ENCODE measurements at places on chromosomes 13 and 19. TPM values are rescaled to one million over a fixed set of nuclear protein-coding genes. Genes with fewer than 3 reads are reported as not detected.

The LRRC4B gene
- total RNA-seq, result 38.4 TPM

The SULT2A1 gene
- not detected for total RNA-seq

The METTL21C gene
- total RNA-seq, result 2.9 TPM

The LILRB2 gene
- 1.2 TPM for total RNA-seq

The WTIP gene
- 18.2 TPM for total RNA-seq

The ZBTB32 gene
- total RNA-seq, result not detected

The LATS2 gene
- total RNA-seq, result 17.0 TPM

The RPS19 gene
- total RNA-seq, result 297 TPM

The TICAM1 gene
- total RNA-seq, result 3.7 TPM

The KLC3 gene
- 1.8 TPM for total RNA-seq

The PPFIA3 gene
- 27.9 TPM for total RNA-seq

The LMTK3 gene
- total RNA-seq, result 6.1 TPM

The PLIN5 gene
- total RNA-seq, result 1.8 TPM

The TMEM238 gene
- 0.99 TPM for total RNA-seq

The IFNL1 gene
- not detected for total RNA-seq

The FAM216B gene
- total RNA-seq, result 0.55 TPM

The SLC25A15 gene
- 17.0 TPM for total RNA-seq

The ARHGAP33 gene
- 89.9 TPM for total RNA-seq

The MBD3L2B gene
- not detected for total RNA-seq

The PNMA8C gene
- 7.1 TPM for total RNA-seq

The MED4 gene
- total RNA-seq, result 46.1 TPM

The UPK1A gene
- total RNA-seq, result not detected

The IQCN gene
- 3.1 TPM for total RNA-seq

The TLE6 gene
- 5.2 TPM for total RNA-seq

The ETHE1 gene
- total RNA-seq, result 24.4 TPM

The ZNF440 gene
- 23.6 TPM for total RNA-seq

The RFPL4A gene
- not detected for total RNA-seq

The ZNF304 gene
- 18.3 TPM for total RNA-seq

The MEIOSIN gene
- not detected for total RNA-seq

The SCGB2B2 gene
- not detected for total RNA-seq

The SCN1B gene
- 14.0 TPM for total RNA-seq

The TNNT1 gene
- 49.5 TPM for total RNA-seq

The ZNF177 gene
- total RNA-seq, result 10.3 TPM

The EFNA2 gene
- 12.1 TPM for total RNA-seq

The BBC3 gene
- 8.1 TPM for total RNA-seq

The RNF17 gene
- 0.16 TPM for total RNA-seq

The CAMSAP3 gene
- 13.7 TPM for total RNA-seq

The PCDH8 gene
- 14.4 TPM for total RNA-seq

The SIGLEC10 gene
- 0.77 TPM for total RNA-seq

The RDH8 gene
- not detected for total RNA-seq

The OR7D2 gene
- not detected for total RNA-seq

The THSD1 gene
- 15.7 TPM for total RNA-seq

All from camera-type eye (tissue), 1 donor.